Activated T-cell treated with anti-CD3 and anti-CD28 coated beads, Interleukin-2, amount 50 U/mL, for 1 hour (primary cell): ENCODE measurements at places on chromosomes 16 and 17.

GRCh38 chr16:27723711-27724481 lies 174.0 kb downstream of the KATNIP start:
- DNase-seq, result no peak

GRCh38 chr17:18938692-18939023 lies 13.3 kb upstream of the SLC5A10 start:
- DNase-seq, result no peak

- no peak for DNase-seq
Measured at GRCh38 chr17:47918006-47918405, 22.0 kb downstream of the SP2 start.

DNA sequence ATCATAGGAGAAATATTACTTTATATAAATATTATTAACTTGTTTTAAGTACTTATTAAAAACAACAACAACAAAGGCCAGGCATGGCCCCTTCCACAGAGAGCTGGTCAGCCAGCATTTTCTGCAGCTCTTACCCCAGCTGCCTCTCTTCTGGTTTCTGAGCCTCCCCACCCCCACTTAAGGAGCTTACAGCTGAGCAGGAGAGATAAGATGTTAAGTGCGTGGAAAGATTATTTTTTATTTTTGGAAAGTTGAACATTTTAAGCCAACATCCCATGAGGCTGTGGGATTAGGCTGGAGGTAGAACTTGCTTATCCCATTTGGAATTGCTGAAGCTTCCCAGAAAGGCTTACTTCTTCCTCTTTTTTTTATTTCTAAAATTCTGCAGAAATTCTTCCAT lies 401.2 kb downstream of the SEC14L1 start:
- DNase-seq, result no peak

DNA sequence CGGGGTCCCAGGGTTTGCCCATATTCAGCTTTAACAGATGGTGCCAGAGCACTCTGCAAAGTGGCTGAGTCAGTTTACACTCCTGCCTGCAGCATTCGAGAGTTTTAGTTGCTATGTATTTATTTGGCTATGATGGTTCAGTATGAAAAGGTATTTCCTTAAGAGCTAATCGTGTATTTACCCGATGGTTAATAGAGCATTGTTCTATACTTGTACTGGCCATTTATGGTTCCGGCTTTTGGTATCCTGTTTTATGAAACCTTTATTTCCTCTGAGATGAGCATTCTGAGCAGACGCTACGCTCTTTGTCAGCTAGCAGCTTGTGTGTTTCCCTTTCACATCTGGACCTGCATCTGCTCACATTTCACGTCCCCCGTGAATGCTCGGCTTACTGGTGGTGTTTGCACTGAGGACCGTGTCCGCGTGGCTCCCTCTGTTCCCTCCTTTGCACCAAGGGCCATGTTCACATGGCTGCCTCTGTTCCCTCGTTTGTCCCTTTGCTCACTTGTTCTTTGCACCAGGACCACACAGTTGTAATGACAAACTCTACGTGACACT lies 149.1 kb upstream of the CHMP6 start:
- DNase-seq, result no peak

GRCh38 chr16:71210-71539 lies 1.3 kb downstream of the RHBDF1 start:
- DNase-seq, result no peak

- no peak for DNase-seq
Measured at GRCh38 chr17:1286379-1287106, 7.1 kb downstream of the TRARG1 start.

DNA sequence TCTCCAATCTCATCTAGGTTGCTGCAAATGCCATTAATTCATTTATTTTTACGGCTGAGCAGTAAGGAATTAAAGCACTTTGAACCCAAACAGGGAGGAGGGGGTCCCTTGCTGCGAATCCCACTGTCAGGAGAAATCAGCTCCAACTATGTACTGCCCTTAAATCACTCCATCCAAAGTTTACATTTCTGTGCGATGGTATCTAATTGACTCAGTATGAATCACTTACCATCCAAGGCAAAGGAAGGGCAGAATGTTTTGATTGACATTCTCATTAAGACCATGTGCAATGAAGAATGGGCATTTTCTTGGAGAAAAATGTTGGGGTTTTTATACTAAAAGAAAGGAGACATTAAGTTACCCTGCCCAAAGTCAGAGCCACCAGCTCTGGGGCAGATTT lies 47.7 kb upstream of the XYLT1 start:
- no peak for DNase-seq

- DNase-seq, result no peak
Measured at GRCh38 chr17:14061666-14062560, 7.4 kb upstream of the COX10 start.

- peak; percentile 57 for DNase-seq
Measured at GRCh38 chr17:78817123-78817522, 23.5 kb downstream of the USP36 start.

GRCh38 chr17:76381633-76382350 lies 2.6 kb upstream of the SPHK1 start:
- no peak for DNase-seq
